ENCODE measurements at places on chromosomes 16 and 17.
A peak's percentile ranks its signal among the peaks of the same experiment; 100 is the strongest.

GRCh38 chr17:49297141-49297540 is 64.9 kb downstream of the ZNF652 start:
- no peak for DNase-seq

DNA sequence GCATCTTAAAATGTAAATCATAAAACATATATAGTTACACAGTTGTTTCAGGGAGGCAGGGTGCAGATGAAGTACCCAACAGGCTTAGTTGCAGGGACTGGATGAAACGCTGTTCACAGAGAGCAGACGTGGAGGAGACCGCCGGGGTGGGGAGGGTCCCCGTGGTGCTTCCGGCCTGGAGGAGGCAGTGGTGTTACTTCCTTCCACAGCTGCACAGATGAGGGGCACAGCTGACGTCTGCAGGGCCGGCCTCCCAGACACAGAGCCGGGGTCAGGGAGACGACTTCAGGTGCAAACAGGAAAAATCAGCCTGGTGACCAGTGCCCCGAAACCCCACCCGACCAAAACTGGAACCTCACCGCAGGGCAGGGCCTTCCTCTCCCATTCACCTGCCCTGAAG is 17.1 kb downstream of the SPIRE2 start:
- no peak for DNase-seq

- DNase-seq: no peak
Measured at GRCh38 chr17:31845291-31845690, 13.8 kb downstream of the COPRS start.

GRCh38 chr16:80006241-80007215 is 406.0 kb upstream of the MAF start:
- DNase-seq: no peak

- peak; percentile 61 for DNase-seq
Measured at GRCh38 chr16:66925322-66925840, at the start of gene RRAD. RRAD (minus strand) TSS chr16:66925535; CDS start chr16:66925179, 356 bp downstream.

DNA sequence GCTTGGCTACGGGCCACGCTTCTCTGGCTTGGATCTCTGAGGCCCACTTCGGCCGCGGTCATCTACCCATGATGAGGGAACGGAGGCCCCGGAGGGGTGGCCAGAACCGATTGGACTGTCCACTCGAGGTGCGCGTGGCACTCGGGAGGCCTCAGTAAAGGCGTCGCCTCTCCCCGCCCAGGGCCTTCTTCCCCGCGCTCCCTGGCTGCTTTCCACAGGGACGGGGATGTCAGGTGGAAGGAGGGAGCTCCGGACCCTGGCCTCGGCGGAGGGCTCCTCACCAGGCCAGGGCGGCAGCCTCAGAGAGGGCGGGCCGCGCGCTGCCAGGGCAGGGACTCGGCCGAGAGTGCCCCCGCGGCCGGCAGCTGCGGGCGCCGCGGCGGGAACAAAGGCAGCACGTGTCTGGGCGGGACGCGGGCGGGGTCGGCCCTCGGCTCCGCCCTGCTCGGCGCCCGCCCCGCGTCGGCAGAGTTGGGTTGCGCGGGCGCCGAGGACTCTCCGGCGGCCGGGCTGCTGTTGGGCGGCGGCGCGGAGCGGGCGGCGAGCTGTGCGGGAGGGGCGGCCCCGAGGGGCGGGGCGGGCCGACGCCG is 587 bp upstream of the CDK5R1 start:
- DNase-seq: no peak

- DNase-seq: no peak
Measured at GRCh38 chr17:77846531-77847085, 111.9 kb upstream of the TNRC6C start.

GRCh38 chr17:82216301-82217119 is 3.9 kb upstream of the CCDC57 start:
- DNase-seq: no peak

DNA sequence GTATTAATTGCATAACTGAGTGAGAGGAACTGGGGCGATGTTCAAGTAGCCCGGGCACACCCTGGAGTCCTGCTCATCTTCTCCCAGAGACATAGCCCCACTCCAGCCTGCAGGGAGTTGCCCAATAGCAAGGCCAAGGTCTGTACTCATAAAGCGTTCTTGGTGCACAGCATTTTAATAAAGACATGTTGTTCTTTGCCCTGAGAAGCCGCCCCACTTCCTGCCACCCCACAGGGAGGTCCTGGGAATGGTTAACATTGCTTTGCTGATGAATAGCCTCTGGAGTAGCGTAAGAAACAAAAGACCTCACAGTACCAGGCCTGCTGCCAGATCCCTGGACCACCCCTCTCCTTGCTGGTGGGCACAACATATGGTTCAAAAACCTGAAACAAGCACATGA is 21.6 kb upstream of the CDH1 start:
- DNase-seq: no peak

GRCh38 chr16:73878611-73879010 is 418.0 kb upstream of the PSMD7 start:
- peak; percentile 32 for DNase-seq

GRCh38 chr17:59311051-59311468 is 20.4 kb upstream of the YPEL2 start:
- DNase-seq: no peak

DNA sequence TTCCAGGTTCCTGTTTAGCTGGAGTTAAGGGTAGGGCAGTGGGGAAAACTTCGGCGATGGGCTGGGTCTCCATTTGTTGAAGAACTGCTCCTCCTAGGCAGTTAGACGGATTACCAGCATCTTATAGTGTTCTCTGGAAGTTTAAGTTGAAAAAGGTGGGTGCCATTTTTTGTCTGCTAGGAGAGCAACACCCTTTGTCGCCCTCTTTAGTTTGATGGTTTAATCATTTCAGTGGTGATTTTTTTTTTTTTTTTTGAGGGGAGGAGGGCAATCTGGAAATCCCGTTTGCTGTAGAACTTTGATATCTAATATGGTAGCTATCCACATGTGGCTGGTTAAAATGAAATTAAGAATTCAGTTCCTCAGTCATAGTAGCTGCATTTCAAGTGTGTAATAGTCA is 4.1 kb downstream of the UBFD1 start:
- DNase-seq: no peak

GRCh38 chr17:56486732-56487131 is 106.8 kb upstream of the NOG start:
- no peak for DNase-seq

DNA sequence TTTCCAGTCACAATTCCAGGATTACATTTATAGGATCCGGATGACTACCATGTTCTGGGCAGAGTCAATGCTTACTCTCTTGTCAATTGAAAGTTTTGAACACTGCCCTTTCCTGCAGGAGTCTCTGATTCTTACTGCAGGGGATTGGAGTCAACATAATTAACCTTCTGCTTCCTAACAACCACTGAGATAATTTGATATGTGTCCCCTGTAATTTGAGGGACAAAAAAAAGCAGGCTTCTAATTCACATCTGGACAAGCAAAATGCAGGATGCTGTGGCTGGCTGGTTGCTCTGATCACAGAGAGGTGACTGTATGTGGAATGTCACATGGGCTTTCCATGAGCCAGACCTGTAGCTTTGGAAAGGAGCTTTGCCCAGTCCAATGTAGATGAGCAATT is 54.9 kb downstream of the PMP22 start:
- no peak for DNase-seq

DNA sequence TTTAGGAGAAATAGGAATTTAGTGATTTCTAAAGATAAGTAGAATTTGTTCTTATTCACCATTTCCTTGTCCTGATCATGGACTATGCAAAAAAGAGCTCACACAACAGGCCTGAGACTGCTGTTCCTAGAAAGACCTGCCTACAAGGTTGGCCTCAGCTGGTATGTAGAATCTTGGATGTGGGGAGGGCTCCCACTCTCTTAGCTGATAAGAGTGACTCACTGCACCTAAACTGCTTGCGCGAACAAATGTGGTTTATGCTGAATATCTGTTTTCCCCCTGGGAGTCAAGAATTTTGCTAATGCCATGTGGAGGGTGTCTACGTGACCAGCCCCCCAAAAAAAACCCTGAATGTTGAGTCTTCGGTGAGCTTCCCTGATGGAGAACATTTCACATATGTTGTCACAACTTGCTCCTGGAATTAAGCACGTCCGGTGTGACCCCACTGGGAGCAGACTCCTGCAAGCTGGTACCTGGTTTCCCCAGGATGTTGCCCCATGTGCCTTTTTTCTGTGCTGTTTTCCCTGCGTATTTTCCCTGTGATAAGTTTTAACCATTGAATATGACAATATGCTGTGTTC is 68.8 kb upstream of the HSBP1 start:
- DNase-seq: no peak
